Activated CD8-positive, alpha-beta memory T cell treated with anti-CD3 and anti-CD28 coated beads for 4 hours (primary cell): ENCODE measurements at places on chromosomes 5 and 9.

GRCh38 chr9:101636247-101636646 lies 41.5 kb upstream of the PPP3R2 start:
- no peak for DNase-seq

- no peak for DNase-seq
Observed at GRCh38 chr9:111037356-111037707, 938 bp downstream of the LPAR1 start.

GRCh38 chr5:67246546-67247268 lies 50.1 kb upstream of the CD180 start:
- no peak for DNase-seq

- no peak for DNase-seq
Observed at GRCh38 chr9:96649620-96650324, 5.3 kb downstream of the PRXL2C start.

GRCh38 chr9:21970800-21971640 lies 23.2 kb downstream of the CDKN2A start:
- DNase-seq = no peak

DNA sequence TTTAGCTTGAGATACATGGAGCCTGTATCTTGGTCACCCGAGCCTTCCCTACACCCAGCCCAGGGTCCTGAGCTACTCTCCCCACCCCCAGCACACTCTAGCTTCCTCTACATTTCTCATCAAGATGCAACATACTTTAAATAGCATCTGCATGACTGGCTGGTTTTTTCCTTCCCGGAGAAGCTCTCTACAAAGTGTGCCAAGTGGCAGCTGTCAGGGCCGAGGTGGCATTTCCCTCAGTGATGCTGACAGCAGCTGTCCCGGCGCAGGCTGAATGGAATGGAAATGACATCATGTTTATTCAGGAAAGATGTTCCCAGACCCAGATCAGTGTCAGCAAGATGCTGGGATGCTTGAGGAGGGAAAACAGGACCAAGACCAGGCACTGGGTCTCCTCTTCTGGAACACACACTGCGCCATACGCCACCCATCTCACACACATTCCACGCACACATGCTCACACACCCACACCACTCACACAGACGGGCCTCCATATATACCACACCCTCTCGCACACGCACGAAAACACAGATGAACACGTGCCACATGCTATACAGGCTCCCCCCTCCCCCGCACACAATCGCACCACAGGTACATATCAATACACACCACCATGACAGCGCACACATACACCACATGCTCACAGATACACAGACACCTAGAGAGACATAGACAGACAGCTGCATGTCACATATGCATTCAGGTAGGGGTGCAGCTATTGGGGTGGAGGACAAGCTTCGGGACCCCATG lies 67.8 kb downstream of the LHX2 start:
- no peak for DNase-seq

- DNase-seq = no peak
Observed at GRCh38 chr9:95017062-95017461, 290.6 kb downstream of the AOPEP start.

- no peak for DNase-seq
Observed at GRCh38 chr5:142561029-142561428, 124.9 kb downstream of the FGF1 start.

DNA sequence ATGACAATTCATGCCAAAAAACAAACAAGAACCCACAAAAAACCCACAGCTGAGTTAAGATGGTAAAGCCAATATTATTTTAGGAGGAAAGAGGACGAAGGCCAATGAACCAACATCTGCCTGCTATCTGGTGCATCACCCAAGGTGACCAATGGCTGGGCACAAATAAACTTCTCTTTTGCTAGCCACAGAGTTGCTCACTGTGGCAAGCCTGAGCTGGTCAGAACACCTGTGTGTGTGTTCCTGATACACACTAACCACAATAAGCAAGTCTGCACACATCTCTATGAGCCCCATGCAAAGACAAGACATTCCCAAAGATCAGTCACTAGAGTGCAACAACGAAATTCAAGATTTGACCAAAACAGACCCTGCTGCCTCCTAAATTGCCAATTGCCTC lies 63.1 kb downstream of the RNF38 start:
- no peak for DNase-seq

DNA sequence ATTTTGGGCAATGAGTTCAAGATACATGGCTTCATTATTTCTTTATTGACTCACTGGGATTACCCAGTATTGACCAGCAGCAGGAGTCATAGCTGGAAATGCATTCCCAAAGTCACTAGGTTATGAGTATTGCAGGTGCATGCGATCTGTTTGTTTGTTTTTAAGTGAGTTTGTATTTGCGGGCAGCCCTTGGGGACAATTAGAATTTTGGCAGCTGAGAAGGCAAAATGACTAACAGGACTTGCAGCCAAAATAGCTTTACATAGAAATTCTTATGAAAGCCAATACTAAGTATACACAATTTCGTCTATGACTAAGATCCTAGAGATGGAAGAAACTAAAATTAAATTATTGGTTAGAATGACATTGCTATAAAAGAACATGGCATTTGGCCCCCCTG lies 18.1 kb upstream of the RGMB start:
- no peak for DNase-seq

DNA sequence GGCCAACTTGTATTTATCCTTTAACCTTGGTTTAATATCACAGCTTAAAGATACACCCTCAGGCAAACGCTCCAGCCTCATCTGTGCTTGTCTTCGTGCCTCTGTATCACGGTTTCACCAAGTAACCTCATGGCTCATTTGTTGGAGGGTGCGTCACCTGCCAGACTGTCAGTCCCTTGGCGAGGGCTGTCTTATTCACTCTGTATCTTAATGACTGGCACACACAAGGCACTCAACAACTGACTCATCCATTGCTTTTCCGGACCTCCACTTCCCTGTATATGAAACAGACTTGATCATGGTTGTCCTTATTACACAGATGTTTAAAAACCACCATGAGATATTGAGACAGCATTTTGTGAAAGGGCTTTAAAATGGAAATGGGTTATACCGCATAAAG lies 28.0 kb downstream of the LCP2 start:
- no peak for DNase-seq

- no peak for DNase-seq
Observed at GRCh38 chr9:20292002-20292401, 330.3 kb downstream of the MLLT3 start.
